ENCODE measurements at places on chromosomes 11 and 22. TPM values are rescaled to one million over a fixed set of nuclear protein-coding genes. Genes with fewer than 3 reads are reported as not detected.

CDKN1C gene
- total RNA-seq, result 24.8 TPM

OR52K2 gene
- not detected for total RNA-seq

RTN4RL2 gene
- total RNA-seq, result 1.1 TPM

CCS gene
- 23.6 TPM for total RNA-seq

GAS2 gene
- 23.0 TPM for total RNA-seq

CHRDL2 gene
- total RNA-seq, result 13.4 TPM

CRYBA4 gene
- total RNA-seq, result not detected

SAMM50 gene
- total RNA-seq, result 74.8 TPM

TMEM45B gene
- not detected for total RNA-seq

DDX6 gene
- total RNA-seq, result 165 TPM

C22orf42 gene
- not detected for total RNA-seq

PICALM gene
- total RNA-seq, result 192 TPM

ASCL3 gene
- not detected for total RNA-seq

KCNQ1OT1 gene
- total RNA-seq, result 0.93 TPM

CBY1 gene
- total RNA-seq, result 37.9 TPM

SLC22A8 gene
- not detected for total RNA-seq

OR52I2 gene
- total RNA-seq, result not detected

TM7SF2 gene
- 89.1 TPM for total RNA-seq

ACAT1 gene
- total RNA-seq, result 814 TPM

PNPLA3 gene
- not detected for total RNA-seq

CD6 gene
- total RNA-seq, result 0.12 TPM

OR10V1 gene
- not detected for total RNA-seq

MUC2 gene
- total RNA-seq, result 0.07 TPM
